HL-60 (cell line): ENCODE measurements at places on chromosomes 12 and 14.

DNA sequence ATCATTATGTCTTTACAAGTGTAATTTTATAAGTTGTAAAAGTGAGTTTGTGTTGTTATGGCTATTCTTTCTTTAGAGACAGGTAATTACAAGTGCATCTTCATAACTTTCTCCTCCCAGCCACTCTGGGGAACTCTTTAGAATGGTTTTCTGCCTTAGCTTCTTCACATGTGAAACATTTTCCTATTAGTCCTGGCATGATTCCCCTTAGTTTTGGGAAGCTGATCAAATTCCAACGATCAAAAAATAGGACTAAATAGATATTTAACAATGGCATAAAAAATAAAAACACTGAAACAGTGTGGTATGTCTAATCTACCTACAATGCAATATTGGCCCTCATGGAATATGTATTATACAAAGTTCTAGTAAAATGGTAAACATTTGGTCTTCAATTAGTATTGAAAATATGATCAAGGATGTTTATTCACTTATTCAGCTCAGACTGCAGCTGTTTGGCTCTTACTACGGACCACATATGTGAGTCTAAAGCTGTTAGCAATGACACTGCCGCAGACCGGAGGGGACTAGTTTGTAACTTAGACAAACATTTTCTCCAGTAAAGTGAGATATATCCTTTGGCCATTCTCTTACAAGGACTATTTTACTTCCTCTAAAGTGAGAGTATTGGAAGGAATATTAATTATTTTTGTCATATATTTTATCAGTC, 890.8 kb upstream of the USP15 start:
- DNase-seq = no peak

DNA sequence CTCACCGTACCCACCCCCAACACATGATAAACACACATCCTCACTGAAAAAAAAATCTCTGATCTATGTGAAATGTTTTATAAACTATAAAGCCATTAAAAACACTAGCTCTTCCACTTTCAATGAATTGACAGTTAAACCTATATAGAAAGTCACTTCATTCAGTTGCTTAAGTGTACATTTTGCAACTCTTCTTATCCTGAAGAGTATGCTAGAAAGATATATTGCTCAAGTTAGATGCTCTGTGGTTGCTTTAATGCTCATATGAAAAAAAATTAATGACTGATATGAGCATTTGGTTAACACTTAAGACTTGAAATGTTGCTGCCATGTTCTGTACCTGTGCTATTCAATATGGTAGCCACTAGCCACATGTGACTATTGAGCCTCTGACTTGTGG, 21.0 kb upstream of the MIA2 start:
- DNase-seq = no peak

DNA sequence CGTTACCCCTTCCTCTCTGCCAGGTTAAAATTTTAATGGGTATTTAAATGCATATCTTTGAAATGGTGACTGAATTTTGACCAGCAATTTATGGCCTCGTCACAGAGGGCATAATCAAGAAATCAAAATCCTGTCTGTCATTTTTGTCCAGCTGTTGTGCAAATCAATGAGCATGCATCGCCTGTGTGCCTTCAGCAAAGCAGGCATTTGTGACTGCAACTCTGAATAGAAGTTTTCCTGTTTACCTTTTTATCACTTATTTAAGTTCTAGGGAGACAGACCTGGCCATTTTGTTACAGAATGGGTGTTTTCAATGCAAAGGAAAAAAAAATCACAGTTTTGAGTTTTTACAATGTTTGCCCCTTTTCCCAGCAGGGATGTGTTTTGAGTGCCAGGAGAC, 107.4 kb downstream of the PPM1A start:
- no peak for DNase-seq

GRCh38 chr14:99041141-99041819, 230.7 kb downstream of the BCL11B start:
- DNase-seq = no peak

GRCh38 chr12:904010-904414, 45.5 kb downstream of the RAD52 start:
- peak; percentile 67 for DNase-seq

GRCh38 chr14:103057028-103057371, 349 bp downstream of the CDC42BPB start:
- no peak for DNase-seq

DNA sequence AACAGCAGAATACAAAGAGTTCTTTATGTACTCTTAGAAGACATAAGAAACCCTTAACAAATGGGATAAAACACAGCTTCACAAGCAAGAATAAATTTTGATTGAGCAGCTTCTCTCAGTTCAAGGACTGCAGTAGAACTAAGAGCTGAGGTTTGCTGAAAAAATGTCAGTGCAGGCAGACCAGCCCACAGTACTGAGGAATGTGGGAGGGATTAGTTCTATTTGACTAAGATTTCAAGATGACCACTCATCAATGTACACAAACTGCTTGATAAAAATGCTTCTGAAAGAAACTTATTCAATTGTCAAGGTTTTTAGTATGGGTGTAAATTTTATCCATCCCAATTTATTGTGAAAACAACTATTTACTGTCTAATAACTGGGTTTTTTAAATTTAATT, 138.4 kb downstream of the SEC23A start:
- DNase-seq = no peak

- DNase-seq = no peak
These were observed 75.0 kb upstream of the DYRK2 start for GRCh38 chr12:67573566-67573965.

- DNase-seq = no peak
These were observed 88.8 kb downstream of the FIGNL2 start for GRCh38 chr12:51759695-51760094.

GRCh38 chr12:27511723-27512045, 12.3 kb upstream of the PPFIBP1 start:
- no peak for DNase-seq

DNA sequence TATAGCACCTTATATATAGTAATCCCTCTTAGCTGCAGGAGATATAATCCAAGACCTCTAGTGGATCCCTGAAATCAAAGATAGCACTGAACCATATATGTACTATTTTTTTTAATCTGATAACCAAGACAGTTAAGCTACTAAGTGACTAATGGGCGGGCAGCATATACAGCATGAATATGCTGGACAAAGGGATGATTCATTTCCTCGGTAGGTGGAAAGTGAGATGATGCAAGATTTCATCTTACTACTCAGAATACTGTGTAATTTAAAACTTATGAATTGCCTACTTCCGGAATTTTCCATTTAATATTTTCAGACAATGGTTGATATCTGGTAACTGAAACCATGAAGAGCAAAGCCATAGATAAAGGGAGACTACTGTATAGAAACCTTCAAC, 36.2 kb downstream of the PRMT8 start:
- no peak for DNase-seq

- DNase-seq = peak; percentile 66
These were observed 70.2 kb downstream of the ETV6 start for GRCh38 chr12:11719678-11720099.

GRCh38 chr14:49769171-49769570, 1.2 kb downstream of the KLHDC2 start:
- no peak for DNase-seq

DNA sequence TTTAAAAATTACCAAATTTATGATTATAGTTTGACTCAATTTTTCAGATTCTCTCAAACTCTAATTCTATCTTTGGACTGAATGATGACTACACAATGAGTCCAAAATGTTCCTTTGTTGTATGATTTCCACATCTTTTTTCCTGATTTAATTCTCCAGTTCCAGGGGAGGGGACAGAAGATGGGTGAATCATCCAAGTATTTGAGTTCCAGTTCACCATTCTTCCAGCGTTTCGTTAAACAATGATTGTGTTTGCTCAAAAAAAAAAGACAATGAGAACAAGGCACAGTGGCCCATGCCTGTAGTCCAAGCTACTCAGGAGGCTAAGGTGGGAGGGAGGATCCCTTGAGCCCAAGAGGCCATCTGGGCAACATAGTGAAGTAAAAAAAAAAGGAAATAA, 23.8 kb downstream of the BAZ1A start:
- DNase-seq = no peak
